CD8-positive, alpha-beta memory T cell (primary cell): ENCODE measurements at places on chromosomes 7 and 10.

DNA sequence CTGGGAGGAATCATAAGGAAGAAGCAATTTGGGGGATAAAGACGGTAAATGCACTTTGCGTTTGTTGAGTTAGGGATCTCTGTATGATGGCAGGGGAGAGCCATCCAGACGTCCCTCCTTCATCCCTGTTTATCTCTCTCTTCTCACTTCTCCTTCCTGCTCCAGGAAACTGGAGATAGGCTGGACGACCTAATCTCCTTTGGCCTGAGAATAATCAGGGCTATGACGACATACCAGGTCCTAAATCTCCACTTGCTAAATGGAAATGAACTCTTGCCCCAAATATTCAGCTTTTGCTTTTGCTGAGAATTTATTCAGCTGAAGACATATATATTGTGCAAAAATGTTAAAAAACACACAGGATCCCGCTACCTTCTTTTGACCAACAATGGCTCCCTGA, 182.9 kb upstream of the INHBA start:
- DNase-seq = no peak

- DNase-seq = no peak
Measured at GRCh38 chr10:20877986-20878983, 18.8 kb downstream of the NEBL start.

DNA sequence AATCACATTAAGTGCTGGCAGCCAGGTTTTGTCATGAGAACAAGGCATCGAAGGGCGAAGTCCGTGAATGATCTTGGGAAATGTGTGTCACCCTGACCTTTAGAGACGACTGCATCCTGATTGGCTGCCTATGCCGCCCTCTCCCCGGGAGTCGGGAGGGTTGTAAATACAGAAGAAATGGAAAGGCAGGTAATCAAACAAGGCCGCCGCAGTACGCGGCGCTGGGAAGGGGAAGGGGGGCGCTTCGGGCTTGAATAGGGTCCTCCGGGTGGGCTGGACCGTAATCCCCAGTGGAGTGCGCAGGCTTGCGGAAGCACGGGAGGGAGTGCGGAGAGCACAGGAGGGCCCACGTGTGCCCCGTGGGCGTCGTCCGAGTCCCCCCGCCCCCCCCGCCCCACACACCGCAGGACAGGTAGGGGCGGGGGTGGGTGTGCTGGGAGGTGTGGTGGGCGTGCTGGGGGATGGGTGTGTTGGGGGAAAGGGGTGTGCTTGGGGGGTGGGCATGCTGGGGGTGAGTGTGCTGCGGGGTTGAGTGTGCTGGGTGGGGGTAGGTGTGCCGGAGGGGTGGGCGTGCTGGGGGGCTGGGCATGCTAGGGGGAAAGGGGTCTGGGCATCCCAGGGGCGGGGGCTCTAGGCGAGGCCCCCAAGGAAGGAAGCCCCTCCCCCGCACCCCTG, 169.4 kb downstream of the ARHGAP12 start:
- DNase-seq = peak; percentile 28

- no peak for DNase-seq
Measured at GRCh38 chr10:33032654-33033151, 74.7 kb upstream of the ITGB1 start.

- no peak for DNase-seq
Measured at GRCh38 chr10:109202111-109202510, 721.2 kb downstream of the XPNPEP1 start.

DNA sequence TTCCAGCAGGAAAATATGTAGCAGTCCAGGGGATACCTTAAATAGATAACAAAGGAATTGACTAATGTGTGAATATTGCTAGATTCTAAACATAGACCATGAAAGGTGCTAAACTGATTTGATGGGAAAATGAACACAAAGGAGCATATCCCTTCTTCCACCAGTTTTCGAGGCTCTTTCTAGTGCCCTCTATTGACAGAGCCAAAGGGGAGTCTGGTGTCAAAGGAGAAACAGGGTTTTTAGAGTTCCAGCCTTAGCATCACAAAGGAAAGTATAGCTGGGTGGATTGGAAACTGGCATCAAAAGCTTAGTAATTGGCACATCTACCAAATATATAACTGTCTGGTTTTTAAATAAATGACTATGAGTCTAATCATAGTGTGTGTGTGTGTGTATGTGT, 636.8 kb downstream of the ETV1 start:
- DNase-seq = no peak

DNA sequence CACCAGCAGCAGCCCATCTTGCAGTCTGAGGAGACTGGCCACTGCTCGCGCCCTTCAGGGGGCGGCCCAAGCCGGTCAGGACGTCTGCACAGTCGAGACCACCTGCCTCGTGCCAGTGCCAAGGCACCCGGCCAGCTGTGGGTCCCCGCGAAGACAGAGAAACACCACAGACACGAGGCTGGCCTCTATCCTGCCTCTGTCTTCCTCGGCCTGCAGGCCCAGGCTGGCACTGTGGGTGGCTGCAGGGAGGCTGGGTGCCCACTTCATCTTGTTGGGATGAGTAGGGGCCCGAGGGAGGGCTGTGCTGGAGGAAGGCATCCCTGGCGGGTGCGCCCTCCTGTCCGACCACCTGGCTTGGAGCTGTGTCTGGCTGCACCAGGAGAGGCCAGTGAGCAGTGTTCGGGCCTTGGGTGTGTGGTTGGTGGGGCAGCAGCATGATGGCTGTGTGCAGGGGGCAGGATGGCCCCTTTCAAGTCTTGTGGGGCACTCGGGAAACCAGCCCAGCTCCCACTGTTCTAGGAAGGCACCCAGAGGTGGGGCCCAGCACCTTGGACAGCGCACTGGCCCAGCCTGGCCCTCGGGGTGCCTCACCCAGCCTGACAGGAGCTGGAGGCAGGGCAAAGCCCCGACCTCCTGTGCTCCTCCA, 7.3 kb downstream of the DPYSL4 start:
- no peak for DNase-seq

DNA sequence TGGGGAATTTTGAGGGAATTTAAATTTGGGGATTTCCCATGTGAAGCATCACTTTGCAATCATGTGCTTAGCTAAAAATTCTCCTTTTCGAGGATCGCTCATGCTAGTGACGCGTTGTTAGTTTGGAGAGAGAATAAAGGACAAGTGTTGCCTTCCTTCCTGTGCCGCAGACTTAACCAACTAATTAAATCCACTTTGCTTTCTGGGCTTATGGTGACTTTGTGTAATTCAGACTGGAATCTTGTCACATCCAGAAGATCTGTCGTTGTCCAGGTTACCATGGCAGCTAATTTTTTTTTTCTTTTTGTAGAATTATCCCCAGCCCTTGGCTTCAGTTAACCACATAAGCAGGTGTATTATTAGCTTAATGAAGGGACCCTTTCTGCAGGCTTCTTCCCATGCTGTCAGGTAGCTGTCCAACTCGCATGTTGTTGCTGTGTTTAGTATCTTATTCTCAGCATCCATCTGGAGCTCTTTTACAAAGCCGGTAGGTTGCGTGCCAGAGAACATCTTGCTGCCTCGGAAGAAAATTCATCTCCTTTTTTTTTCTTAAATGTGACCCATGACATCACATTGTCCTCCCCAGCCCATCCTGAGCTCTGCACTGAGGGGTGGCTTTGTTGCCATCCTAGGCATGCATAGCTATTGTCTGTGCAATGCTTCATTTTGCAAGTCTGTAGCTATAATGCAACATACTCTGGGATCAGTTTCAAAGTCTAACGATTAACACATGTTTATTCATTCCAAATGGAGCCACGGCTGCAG, 47.2 kb upstream of the NRP1 start:
- DNase-seq = no peak

DNA sequence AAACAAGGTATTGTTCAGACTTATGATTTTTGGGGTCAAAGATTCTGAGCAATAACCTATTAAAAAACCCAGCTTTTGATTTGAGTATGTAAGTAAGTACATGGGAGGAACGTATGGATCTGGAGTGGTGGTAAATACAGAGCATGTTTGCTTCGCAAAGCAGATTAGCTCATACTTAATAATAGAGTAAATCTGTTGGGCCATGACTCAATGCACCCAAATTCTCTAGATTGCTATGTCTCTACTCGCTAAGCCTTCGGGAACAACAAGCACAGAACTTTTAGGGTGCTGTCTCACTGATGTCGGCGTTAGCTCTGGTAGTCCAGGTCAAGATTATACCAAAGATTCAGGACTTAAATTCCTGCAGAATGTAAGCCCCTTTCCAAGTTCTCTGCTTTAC, 807 bp upstream of the MINPP1 start:
- no peak for DNase-seq

DNA sequence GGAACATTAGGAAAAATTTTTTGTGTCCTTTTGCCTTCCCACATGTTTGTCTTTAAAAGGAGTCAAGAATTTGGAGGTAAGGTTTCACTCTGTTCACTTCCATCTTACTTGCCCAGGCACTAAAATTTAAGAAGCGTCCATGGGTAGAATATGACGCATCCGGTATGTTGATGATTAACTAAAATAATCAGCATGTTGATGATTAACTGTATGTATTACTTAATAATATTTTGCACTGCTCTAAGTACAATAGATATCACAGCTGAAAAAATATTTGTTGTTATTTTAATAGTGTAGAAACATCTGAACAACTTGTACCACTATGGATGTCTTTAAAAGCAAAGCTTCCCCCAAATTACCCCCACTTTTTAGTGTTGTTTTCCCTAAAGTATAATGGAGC, 11.5 kb downstream of the ANKRD22 start:
- DNase-seq = no peak

DNA sequence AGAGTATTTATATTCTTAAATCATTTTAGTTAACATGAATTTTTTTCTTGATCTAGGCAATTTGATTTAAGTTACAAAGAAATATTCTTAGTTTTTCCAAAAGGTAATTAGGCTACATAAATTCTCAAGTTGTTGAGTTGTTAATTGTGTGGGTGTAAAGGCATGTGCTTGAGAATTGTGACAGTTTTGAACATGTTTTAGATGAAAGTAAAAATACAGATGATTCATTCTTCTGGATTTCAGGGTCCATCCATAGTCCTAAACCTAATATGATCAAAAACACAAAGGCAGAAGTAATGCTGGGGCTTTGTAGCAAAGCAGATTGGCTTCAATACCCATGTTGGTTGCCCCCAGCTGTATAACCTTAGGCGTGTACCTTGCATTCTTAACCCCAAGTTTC, 127.9 kb downstream of the CPED1 start:
- no peak for DNase-seq

GRCh38 chr10:132532749-132533560, 4.6 kb upstream of the INPP5A start:
- DNase-seq = no peak

- DNase-seq = no peak
Measured at GRCh38 chr10:17203416-17203815, 1.9 kb upstream of the TRDMT1 start.

- DNase-seq = no peak
Measured at GRCh38 chr7:42035210-42035609, 201.8 kb downstream of the GLI3 start.

GRCh38 chr7:80736371-80737125, 98.1 kb downstream of the CD36 start:
- no peak for DNase-seq

DNA sequence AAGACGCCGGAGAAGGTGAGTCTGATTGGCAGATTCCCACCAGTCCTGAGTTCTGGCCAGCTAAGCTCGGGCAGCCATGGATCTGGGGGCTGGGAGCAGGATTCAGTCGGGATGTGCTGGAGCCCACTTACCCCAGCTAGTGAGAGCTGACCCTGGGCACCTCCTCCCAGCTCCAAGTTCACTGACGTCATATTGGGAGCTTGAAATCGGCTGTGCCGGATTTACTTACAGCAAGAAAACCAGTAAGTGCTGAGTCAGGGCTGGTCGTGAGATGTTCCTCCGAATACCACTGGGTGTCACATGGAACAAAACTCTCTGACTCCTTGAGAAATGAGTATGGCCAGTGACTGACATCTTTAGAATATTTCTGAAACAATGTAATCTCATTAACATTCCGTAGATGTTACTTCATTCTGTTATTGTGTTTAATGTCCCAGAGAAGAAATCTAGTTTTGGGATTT, 621.2 kb downstream of the SDK1 start:
- DNase-seq = no peak
